ENCODE measurements at places on chromosomes 2 and 18.

- DNase-seq: no peak
These were observed 256.5 kb upstream of the SALL3 start for GRCh38 chr18:78722929-78723710.

DNA sequence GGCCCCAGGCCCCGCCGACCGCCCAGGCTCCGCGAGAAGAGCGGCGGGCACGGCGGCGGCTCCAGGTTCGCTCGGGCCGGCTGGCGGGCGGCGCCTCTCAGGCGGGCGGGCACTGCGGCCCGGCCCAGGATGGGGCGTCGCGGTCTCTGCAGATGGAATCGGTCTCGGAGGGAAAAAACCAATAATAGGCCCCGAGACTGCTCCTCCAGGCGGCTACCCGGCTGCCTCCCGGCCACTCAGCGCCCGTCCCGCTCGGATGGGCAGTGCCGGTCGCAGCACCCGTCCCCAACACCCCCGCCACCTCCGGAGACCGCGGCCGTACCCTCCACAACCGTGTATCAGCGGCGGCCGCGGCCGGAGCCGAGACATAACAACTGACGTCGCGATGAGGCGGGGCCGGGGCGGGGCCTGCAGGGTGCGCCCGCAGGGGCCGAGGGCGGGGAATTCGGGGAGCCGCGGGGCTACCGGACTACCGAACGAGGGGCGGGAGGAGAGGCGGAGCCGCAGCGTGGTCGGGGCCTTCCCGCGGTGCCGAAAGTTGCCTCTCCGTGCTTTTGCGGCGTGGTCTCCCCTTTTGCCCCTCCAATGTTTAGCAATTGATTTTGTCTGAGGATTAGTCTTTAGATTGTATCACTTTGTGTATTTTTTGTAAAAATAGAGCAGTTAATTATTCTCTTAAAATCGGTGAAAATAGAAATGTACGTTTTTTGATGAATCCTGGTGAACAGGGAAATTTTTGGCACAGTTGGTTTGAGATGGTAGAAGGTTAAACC is at the start of gene RNF103:
Gene RNF103, minus strand, starts transcription at position 372 of the 773 bp plus-strand sequence. CDS start 979 bp downstream, outside the sequence.
- peak; percentile 84 for DNase-seq

- no peak for DNase-seq
These were observed 41.8 kb upstream of the CDC42EP3 start for GRCh38 chr2:37713258-37713700.

DNA sequence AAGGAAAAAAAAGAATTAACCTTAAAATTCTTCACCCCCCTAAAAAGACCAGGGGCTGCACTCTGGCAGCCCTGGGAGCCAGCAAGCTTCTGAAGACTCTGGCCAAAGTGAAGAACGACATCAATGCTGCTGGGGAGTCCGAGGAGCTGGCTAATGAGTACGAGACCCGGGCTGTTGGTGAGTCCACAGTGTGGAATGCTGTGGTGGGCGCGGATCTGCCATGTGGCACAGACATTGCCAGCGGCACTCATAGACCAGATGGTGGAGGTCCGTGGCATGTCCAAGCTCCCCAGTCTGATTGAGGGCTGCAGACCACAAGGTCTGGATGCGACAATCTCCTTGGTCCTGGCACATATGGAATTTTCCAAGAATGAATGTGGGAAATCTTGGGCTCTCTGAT is 47.4 kb downstream of the TRPM8 start:
- no peak for DNase-seq

DNA sequence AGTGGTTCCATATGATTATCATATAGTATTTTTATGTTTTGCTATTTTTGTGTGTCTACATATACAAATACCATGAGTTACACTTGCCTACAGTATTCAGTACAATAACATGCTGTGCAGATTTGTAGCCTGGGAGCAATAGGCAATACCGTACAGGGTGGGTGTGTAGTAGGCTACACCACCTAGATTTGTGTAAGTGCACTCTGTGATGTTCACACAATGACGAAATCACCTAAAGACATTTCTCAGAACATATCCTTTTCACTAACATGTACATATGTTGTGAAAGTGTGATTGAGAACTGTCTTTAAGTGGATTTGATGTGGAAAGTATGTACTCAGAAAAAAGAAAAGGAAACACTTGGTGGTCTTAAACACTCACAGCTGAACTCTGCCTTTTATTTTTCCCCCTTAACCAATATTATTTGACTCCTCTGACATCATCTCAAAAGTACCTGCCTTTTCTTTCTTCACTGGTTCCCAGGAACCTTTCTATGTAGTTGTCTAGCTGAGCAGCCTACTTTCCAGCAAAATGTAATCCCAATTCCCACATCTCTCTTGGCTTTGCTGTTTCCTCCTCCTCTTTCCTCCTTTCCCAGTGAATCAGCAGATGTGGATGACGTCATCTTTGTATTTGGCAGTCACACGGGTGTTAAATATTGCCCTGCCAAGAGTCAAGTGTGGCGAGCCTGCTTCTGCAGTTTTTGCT is 47.7 kb downstream of the OSBPL6 start:
- no peak for DNase-seq

Measured in stimulated activated CD8-positive, alpha-beta memory T cell treated with anti-CD3 and anti-CD28 coated beads, Interleukin-15, amount 100 ng/mL, for 4 hours (primary cell).